Neural progenitor cell (in vitro differentiated cells): ENCODE measurements at places on chromosomes 11 and 22. TPM values are rescaled to one million over a fixed set of nuclear protein-coding genes. Genes with fewer than 3 reads are reported as not detected.

HTR3A gene
- 0.19 TPM in 1 of 2 replicates, not detected in the other for total RNA-seq

GRCh38 chr22:50269970-50270665 is at the start of gene MAPK11:
MAPK11 (minus strand) TSS chr22:50270380; CDS start chr22:50270292, 88 bp downstream.
- DNase-seq = peak; percentile 69

DNA sequence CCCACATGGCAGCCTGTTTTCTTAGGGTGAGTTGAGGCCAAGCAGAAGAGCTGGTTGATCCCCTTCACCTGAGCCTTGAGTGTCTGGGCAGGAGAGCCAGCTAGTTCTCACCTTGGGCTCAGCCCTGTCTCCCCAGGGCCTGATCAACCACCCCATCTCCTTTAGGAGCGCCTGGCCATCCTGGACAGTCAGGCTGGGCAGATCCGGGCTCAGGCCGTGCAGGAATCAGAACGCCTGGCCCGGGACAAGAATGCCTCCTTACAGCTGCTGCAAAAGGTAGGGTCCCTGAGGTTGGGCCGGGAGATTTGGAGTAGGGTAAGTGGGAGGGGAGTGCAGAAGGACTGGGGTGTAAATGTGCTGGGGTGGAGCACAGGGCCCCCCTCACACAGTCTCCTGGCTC is 31.3 kb downstream of the PHLDB1 start:
- DNase-seq = no peak

GRCh38 chr11:2649400-2649799 is 50.4 kb downstream of the KCNQ1OT1 start:
- no peak for DNase-seq

- no peak for DNase-seq
Observed at GRCh38 chr11:87942786-87943185, 232.5 kb downstream of the RAB38 start.
